Caki2 (cell line): ENCODE measurements at places on chromosomes 3 and 15.

- DNase-seq = no peak
Measured at GRCh38 chr3:61141227-61141626, 110.0 kb downstream of the FHIT start.

DNA sequence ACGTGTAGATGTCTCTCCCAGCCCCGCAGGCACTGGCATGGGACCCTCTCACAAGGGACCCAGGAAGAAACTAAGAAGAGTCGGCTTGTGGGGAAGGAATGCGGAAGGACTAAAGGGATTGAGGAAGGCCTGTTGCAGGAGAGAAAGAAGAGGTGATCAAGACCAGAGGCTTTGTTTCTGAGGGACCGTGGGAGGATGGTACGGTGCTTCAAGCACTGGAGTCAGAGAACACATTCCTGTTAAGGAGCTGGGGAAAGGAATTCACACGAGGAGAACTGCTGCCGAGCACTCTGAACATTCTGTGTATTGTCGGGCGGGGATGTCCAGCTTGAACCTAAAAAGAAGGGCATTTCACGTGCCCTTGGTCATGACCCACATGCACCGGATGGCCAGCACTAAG, 91.4 kb downstream of the TAMM41 start:
- DNase-seq = no peak

GRCh38 chr15:41878355-41878699, 15.5 kb downstream of the SPTBN5 start:
- DNase-seq = no peak

GRCh38 chr3:55406696-55407425, 80.2 kb downstream of the WNT5A start:
- no peak for DNase-seq

DNA sequence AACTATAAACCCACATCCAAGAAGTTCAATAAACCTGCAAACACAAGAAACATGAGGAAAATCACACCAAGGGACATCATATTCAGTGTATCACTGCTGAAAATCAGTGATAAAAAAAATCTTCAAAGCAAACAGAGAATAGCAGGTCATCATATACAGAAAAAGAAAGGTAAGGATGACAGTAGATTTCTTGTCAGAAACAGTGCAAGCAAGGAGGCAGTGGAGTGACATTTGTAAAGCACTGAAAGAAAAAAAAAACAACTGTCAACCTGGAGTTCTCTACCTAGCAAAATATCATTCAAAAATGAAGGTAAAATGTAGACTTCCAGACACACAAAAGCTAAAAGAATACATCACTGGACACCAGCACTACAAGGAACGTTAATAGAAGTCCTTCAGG, 71.5 kb downstream of the TRPC1 start:
- no peak for DNase-seq

- no peak for DNase-seq
Measured at GRCh38 chr3:38556640-38557358, 60.7 kb downstream of the EXOG start.

DNA sequence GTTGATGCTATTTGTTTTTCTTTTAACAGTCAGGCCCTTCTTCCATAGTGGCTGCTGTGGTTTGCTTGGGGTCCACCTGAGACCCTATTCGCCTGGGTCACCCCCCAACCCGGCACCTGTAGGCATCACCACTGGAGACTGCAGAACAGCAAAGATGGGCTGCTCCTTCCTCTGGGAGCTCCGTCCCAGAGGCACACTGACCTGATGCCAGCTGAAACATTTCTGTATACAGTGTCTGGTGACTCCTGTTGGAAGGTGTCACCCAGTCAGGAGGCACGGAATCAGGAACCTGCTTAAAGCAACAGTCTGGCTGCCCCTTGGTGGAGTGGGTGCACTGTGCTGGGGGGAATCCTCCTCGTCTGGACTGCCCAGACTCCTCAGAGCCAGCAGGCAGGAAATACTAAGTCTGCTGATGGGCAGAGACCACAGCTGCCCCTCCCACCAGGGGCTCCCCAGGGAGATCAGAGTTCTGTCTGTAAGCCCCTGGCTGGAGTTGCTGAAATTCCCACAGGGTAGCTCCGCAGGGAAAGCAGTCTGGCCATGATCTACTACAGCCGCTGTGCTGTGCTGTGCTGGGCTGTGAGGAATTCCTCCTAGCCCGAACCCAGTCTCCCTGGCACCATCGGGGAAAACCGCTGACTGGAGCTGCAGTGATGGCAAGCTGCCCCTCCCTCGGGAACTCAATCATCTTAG, 248.2 kb downstream of the TBC1D5 start:
- no peak for DNase-seq

- no peak for DNase-seq
Measured at GRCh38 chr3:46542801-46543201, 23.3 kb downstream of the LRRC2 start.

DNA sequence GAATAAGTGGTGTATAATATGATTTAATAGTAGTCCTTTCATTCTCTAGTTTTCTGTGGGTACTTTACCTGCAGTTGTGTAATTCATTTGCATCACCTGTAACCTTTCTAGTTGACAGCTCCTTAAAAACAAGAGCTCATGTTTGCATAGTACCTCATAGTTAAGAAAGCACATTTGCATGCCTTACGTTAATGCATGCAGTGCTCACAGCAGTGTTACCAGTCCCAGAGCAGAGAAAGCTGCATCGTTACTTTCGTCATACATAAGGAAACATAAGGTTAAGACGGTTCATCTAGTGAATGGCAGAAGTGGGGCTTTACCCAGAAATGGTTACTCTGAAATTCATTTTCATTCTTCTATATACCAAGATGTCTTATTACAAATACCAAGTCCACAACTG, 111.3 kb downstream of the AKAP13 start:
- no peak for DNase-seq

DNA sequence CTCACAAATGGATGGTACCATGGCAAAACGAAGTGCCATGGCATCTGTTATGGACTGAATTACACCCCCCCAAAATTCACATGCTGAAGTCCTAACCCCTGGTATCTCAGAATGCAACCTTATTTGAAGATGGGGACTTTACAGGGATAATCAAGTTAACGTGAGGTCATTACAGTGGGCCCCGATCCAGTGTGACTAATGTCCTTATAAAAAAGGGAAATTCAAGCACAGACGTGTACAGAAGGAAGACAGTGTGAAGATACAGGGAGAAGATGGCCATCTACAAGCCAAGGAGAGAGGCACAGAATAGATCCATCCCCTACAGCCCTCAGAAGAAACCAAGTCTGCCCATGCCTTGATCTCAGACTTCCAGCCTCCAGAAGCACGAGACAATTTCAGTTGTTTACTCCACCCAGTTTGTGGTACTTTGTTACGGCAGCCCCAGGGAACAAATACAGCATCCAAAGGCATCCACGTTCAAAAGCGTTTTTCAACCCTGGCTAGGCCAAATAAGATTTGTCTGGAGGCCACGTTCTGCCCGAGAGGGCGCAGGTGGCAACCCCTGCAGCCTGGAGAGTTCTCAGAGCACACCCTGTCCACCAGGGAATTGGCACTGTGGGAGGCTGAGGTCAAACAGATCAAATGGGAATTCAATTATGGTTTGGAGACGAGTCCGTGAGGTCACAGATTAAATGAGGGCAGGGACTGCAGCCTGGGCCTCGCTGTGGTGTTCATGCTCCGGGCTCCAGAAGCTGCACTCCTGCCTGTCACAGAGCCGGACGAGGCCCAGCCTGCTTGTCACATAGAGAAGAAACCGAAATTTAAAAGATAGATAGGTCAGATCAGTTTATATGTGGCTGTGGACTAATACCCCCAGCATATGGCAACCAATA, 494.8 kb downstream of the SHQ1 start:
- DNase-seq = no peak

DNA sequence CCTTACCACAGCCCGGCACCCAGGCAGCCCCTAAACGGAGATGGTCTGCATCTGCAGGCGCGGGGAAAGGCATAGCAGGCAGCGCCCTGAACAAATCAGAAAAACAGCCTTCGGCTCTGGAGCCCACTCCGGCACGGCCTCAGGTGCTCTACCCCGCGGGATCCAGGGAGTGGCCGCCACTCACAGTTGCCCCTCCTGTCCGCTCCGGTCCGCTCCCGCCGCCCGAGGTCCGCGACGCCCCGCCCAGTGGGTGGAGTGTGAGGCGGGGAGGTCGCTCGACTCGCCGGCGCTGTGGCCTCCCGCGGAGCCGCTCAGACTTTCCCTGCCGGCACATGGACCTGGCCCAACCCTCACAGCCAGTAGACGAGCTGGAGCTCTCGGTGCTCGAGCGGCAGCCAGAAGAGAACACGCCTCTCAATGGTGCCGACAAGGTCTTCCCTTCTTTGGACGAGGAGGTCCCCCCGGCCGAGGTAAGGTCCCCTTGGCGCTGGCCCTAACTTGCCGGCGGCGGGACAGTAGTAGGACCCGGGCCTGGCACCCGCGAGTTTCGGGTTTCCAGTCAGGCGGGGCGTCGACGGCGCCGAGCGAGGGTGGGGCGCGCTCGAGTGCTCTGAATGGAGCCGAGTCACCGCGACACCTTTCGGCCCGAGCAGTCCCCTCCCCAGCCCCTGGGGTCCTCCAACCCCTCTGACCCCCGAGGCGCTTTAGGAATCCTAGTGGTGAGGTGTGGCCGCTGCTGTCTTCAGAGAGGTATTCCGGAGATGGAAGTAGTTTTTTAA, at the start of gene C3orf52:
Gene C3orf52, plus strand, starts transcription at position 314 of the 779 bp plus-strand sequence. Its CDS starts 19 bp downstream, at position 333.
- peak; percentile 83 for DNase-seq

- DNase-seq = no peak
Measured at GRCh38 chr3:141096164-141096563, 45.0 kb downstream of the SPSB4 start.

DNA sequence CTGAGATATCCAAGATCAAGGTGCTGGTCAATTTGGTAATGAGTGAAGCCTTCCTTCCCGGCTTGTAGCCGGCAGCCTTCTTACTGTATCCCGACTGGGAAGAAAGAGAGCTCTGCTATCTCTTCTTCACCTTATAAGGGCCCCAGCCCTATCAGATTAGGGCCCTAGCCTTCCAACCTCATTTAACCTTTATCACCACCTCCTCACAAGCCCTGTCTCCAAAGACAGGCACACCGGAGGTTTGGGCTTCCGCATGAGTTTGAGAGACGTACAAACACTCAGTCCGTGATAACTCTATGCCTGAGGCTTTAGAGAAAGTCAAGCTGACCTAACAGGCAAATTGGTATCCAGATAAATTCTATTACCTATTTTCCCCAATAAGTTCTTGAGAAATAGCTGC, 243.9 kb downstream of the OPA1 start:
- DNase-seq = no peak

GRCh38 chr3:114421204-114421603, 127.4 kb downstream of the TIGIT start:
- DNase-seq = no peak

GRCh38 chr15:76161153-76162035, 101.6 kb downstream of the TMEM266 start:
- no peak for DNase-seq
